ENCODE measurements at places on chromosomes 1 and 21.

DNA sequence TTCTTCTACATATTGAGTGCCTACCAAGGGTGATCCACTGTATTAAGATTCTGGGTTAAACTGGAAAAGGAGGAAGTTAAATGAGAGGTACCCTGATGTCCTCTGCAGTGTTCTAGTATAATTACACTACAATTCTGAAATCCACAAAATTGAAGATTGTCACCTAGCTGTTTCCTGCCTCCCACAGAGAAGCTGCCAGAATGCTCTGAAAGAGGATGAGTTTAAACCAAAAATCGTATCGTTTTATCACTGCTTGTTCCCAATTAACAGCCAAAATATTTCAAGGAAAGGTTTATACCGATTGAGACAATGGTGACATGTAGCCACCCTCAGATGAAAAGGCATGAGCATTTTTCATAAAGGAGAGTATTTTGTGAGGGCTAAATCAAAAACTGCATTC, 28.0 kb downstream of the TIAM1 start:
- DNase-seq: no peak

DNA sequence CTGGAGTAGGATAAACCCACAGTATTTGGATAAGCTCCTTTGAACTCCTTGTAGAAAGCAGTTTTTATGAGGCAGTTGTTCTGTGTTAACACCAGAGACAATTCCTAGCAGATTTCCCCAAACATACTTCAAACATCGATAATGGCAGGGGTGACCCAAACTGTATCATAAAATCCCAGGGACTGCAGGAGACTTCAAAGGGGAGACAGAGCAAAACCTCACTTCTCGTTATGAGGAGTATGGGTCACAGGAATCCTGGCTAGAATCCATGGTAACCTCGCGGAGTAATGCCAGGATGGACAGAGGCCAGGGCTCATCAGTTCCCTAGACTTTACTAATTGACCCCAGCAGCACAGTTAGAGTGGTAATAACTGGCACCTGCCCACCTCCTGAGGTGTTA, 148.0 kb downstream of the DHRS3 start:
- DNase-seq: no peak

GRCh38 chr1:152621993-152622392, 910 bp downstream of the LCE3A start:
- no peak for DNase-seq

DNA sequence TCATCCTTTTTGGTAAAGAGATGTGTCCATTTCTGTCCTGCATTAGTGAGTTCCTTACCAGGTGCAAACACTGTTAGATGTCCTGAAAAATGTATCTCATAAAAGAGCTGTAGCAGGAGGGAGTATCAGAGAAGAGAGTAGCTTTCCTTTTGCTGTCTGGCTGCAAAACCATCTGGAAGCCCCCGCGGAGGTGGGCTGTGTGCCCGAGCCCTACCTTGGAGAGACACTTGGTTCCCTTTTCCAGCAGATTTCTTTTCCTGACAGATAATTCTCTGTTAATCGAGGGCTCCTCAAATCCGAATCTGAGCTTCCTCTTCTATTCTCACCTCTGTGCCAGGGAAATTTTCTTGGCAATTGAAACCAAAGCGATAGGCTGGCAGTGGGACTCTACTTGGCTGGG, 53.0 kb downstream of the KIF26B start:
- no peak for DNase-seq

- DNase-seq: no peak
Observed at GRCh38 chr21:29738730-29739129, 201.1 kb downstream of the GRIK1 start.

- no peak for DNase-seq
Observed at GRCh38 chr21:31371715-31372470, 27.8 kb upstream of the TIAM1 start.

GRCh38 chr1:248807067-248807737, 18.5 kb downstream of the SH3BP5L start:
- DNase-seq: peak; percentile 49

DNA sequence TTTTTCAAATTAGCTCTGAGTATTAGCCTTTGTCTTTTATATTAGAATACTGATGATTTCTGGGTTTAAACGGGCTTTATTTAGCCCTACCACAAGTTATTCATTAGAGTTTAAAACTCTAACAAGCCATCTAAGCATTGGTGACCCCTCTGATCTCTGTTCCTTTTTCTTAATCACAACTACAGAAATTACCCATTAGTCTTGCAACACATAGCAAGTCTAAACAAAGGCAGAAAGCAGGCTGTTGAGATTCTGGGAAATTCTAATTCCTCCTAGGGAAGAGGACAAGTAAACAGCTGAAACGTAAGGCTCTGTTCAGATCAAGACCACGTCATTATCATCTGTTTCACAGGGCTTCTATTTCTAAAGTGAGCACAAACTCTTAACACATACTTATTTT, 491.2 kb upstream of the ZRANB2 start:
- no peak for DNase-seq

DNA sequence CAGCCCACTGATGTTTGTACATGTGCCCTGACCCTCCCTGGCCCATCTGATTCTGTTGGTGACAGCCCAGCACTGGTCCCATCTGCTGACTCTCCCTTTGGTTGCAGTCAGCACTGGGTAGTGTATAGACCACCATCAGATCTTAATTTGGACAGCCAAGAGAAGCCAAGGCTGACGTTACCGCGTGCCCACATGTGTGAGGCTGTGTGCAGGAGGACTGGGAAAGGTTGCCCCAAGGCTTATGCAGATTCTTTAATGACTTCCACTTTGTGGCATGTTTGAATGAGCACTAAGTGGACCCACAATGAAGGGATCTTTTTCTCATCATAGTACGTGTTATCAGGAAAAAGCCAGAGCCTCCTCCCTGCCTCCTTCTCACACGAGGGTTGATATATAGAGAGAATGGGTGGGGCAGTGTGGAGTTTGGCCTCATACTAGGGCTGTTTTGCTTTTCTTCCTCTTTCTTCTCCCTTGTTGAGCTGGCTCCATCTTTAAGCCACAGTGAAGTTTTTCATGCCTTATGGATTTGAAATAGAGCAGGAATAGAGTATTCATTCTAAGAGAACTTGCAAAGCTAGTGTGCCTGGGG, 93.5 kb downstream of the NAV1 start:
- DNase-seq: no peak

DNA sequence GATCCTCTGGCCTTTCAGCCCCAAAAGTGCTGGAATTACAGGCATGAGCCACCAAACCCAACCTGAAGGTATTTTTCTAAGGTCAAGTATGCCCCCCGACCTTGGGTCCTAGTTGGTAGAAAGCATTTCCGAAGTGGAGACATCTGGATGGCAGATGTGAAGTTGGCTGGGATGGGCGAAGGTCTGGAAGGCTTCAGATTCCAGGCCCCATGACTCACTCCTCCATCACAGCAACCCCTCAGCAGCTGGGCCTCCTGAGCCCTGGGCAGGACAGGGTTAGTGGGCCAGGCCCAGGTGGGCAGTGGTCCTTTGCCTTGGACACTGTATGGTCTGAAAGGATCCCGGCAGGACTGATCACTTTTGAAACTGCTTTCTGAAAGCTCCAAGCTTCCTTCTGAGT, 23.3 kb downstream of the NAV1 start:
- no peak for DNase-seq

GRCh38 chr1:215667761-215668160, 100.7 kb downstream of the KCTD3 start:
- DNase-seq: no peak

GRCh38 chr1:154208677-154209388, 2.7 kb upstream of the CFAP141 start:
- no peak for DNase-seq

- peak; percentile 11 for DNase-seq
Observed at GRCh38 chr1:28087614-28088167, 719 bp downstream of the EYA3 start.

- DNase-seq: no peak
Observed at GRCh38 chr1:21297975-21298374, 7.7 kb upstream of the ECE1 start.

DNA sequence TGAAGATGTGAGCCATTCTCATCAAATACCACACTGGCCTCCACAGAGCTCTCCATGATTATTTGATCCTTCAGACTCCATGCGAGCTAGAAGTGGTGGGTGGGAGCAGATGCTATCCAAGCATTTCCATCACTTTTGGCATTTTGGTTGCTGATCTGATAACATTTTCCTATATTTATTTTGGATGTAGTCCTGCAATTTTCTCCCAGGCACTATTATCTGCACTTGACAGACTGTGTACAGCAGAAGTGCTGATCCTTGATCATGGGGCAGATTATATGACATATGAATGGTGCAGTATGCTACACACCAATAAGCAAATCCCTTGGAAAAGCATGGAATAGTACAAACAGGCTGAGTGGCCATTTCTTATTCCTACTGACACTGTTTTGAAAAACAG, 167.6 kb upstream of the LRRC7 start:
- no peak for DNase-seq

DNA sequence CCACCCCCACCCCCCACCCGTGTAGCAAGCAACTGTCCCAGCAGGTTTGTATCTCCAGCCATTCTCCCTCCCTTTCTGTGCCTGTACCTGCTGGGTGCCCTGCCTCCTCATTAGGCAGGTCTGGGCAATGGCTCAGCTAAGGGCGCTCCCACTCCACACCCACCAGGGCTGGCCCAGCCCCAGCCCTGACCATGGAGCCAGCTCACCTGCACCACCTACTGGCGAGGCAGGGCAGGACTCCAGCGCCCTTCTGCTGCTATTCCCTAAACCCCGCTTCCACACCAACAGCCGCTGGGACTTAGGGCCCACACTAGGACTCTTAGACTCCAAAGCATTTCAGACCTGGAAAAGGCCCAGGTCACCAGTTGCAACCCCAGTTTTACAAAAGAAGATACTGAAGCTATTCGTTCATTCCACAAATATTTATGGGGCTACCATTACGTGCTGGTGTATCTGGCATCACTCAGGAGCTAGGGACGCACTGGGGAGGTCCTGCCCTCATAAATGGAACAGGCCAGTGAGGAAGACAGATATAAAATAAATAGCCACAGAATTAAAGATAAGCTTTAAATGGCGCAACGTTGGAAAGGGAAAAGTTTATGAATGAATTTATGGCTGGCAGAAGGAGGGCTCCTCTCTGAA, 24.0 kb downstream of the PGLYRP3 start:
- DNase-seq: peak; percentile 40

DNA sequence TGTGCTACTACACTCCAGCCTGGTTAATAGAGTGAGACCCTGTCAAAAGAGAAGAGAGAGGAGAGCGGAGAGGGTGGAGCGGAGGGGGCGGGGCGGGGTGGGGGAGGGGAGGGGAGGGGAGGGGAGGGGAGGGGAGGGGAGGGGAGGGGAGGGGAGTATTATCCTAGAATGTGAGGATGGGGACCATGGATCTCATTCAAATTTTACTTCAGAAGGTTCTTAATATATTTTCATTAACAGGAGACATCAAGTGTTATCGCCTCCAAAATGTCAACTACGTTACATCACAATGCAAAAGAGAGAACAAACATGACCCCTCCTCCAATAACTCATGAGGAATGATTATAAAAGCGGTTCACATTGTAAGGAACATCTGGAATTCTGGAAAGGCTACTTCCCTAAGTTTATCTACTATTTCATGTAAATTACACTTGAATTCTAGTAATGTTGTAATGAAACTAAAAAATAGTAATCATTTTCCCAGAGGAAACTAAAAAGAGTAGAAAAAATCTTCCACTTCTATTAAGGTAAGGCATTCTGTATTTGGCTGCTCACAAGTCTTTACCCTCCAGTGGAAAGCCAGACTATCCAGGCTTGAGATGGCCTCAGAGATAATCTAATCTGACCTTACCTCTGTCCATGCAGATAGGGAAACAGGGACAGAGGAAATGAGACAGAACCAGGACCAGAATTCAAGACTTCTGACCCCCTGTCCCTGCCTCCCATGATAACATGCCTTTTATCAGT, 18.8 kb upstream of the GUCA2A start:
- no peak for DNase-seq

DNA sequence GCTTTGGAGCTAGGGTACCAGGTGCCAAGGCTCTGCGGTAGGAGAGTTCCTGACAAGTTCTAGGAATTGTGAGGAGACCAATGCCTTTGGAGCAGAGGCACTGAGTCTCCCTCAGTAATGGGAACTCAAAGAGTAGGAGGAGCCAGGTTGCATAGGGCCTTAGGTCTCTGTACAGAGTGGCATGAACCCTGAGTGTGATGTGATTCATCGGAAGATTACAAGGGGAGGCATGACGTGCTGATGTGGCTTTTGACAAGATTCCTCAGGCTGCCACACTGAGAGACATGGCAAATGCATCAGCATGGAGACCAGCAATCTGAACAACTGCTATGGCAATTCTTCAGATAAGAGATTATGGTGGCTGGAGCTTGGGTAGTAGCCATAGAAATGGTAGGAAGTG, 94.6 kb upstream of the SLC44A3 start:
- no peak for DNase-seq

GRCh38 chr1:227795732-227796131, 19.7 kb upstream of the PRSS38 start:
- no peak for DNase-seq

DNA sequence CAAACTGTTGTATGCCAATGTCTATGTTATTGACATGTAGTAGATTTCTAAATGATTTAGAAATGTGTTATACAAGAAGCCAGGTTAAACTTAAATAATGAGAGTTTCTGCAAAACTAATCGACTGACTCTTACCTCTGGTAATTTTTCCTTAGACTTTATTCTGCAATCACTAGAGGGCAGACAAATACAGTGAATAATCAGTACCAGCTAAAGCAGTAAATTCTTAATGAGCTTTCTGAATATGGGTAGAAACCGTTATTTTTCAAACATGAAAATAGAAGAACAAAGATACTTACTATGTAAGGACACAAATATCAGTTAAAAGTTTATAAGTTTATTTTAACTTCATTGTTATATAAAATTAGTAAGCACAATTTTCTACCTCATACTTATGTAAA, 97.9 kb upstream of the RGS1 start:
- DNase-seq: no peak

DNA sequence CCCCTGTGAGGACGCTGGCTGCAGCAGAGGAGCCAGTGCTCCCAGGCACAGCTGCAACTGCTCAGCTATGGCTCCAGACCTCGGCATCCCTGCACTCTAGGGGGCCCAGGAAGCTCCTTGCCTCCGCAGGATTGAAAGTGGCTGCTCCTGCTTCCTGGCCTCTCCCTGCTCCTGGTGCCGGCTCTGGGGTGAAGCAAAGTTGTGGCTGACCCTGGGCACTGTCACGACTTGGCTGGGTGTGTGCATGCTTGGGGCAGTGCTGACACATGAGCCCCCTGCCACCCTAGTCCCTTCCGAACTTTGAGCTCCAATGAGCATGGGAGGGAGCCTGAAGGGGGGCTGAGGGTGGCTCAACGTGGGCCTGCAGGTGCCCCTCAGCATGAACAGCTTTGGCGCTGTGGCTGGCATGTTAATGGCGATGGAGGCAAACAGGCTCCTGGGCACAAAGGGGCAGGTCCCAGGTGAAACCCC, 1512.2 kb downstream of the KCNT2 start:
- DNase-seq: no peak

GRCh38 chr1:56146449-56146848, 432.9 kb downstream of the PLPP3 start:
- no peak for DNase-seq

DNA sequence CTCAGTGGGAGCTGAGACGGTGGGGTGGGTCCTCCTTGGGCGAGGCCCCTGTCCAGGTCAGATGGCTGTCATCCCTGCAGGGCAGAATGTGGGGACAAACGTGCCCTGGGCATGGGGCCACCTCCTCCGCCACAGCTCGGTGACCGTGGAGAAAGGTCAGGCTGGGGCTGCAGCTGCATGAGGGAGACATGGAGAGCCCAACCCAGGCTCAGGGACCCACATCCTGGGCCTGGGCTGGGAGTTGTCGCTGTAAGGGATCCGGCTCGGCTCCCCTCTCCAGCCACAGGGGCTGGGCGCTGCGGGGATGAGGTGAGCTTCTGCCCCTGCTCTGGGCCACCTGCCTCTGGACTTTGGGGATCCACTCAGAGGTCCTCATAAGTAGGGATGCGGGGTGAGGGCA, 518 bp upstream of the PLCH2 start:
- no peak for DNase-seq

GRCh38 chr21:26451081-26451740, 121.9 kb downstream of the CYYR1 start:
- no peak for DNase-seq
